ENCODE measurements at places on chromosomes 2 and 18.

DNA sequence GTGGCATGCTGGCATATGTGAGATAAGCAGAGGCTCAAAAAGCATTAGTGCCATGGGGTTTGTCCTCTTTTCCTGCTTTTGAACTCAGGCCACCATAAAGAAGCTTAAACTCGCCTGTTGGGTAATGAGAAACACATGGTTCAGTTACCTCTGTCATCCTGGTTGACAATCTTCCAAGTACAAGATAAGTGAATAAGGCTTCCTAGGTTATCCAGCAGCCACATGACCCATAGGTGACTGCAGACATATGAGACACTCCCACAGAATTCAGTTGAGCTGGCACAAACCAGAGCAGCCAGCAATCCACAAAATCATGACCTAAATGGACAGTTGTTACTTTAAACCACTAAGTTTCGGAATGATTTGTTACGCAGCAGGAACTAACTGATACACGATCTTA, 97.3 kb downstream of the TACR1 start:
- DNase-seq: no peak

GRCh38 chr2:239467956-239468490, 67.2 kb upstream of the HDAC4 start:
- no peak for DNase-seq

DNA sequence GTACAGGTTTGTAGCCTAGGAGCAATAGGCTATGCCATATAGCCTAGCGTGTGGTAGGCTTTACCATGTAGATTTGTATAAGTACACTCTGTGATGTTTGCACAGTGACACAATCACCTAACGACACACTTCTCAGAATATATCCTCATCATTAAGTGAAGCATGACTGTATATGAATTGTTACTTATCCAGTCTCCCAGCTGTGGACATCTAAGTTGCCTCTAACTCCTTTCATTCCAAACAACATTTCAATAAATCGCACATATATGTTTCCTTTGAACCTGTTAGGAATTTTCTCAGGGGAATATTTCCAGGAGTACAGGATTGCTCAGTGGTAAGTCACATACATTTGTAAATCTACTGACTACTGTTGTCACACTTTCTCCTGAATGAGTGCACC, 90.0 kb downstream of the ARHGAP15 start:
- no peak for DNase-seq

DNA sequence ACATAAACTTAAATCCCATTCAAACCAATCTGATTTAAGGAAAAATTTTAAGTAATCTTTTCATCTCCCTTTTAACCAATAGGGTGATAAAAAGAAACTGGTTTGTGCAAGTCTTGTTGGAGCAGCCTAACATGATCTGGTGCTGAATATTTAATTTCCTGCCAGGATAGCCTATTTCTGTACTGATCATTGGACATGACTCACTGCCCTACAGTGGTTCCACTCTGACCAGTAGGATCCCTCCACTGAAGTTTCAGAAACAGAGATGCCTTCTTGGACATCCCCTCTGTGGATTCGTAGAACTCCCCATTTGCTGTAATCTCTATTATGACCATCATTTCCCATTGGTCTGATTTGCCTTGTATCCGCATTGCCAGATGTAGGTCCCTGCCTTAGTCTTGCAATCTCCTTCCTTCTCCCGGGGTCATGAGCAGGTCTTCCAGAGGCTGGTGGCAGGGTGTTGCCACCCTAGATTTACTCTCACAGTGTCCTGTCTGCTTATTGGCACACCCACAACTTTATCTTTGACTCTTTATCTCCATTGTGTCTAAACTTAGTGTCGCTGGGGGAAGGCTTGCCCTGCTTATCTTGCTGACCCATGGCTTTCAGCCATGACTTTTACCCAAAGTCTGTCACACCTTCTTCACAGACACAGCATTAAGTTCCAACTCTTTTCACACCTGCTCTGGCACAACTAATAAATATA, 12.3 kb upstream of the SETBP1 start:
- no peak for DNase-seq

GRCh38 chr2:204655101-204655500, 109.8 kb downstream of the PARD3B start:
- DNase-seq: no peak
